ENCODE measurements at places on chromosomes 2 and 18. TPM values are rescaled to one million over a fixed set of nuclear protein-coding genes. Genes with fewer than 3 reads are reported as not detected.
A peak's percentile ranks its signal among the peaks of the same experiment; 100 is the strongest.

- no peak for DNase-seq
Observed at GRCh38 chr2:239162976-239163687, 237.7 kb downstream of the HDAC4 start.

- no peak for DNase-seq
Observed at GRCh38 chr2:3377279-3377611, 373 bp downstream of the EIPR1 start.

- no peak for DNase-seq
Observed at GRCh38 chr18:9827211-9827792, 58.5 kb upstream of the TXNDC2 start.

DNA sequence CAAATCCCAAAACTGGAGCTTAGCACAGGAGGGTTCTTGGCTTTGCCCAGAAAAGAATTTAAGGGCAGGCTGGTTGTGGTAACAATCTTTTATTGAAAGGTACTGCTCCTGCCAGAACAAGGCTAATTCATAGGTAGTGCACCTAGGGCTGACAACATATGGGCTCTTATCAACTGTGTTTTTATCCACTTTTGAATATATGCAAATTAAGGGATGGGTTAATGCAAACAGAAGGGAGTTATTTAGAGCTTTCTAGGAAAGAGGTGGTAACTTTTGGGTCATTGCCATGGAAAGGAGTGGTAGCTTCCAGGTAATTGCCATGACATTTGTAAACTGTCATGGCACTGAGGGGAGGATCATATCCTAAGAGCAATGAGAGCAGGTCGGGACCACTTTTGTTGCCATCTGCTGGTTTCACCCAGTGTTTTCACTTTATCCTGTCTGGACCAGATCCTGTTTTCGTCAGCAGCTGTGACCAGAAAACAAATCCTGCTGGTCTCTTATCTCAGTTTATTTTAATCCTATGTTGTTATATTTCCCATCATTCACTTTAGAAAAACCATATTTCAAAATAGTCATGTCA lies 981 bp downstream of the C2orf66 start:
- no peak for DNase-seq

The C2orf72 gene
- polyA plus RNA-seq: not detected

The DCC gene
- not detected for polyA plus RNA-seq

The LDLRAD4 gene
- polyA plus RNA-seq: 6.4 TPM

DNA sequence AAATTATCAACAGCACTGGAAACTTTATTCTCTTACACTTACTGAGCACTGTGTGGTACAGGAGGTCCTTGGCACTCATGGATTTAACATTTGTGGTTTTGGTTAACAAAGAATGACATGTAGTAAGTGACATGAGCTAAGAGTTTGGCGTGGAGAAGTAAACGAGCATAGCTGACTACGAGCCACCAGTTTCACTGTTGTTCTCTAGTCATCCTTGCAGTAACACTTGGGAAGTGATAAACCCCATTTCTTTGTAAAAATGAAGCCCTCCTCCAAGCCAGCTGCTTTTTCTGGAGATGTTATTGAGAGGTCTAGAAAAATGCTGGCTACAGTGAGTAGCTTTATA lies 32.7 kb downstream of the QPCT start:
- peak; percentile 17 for DNase-seq

DNA sequence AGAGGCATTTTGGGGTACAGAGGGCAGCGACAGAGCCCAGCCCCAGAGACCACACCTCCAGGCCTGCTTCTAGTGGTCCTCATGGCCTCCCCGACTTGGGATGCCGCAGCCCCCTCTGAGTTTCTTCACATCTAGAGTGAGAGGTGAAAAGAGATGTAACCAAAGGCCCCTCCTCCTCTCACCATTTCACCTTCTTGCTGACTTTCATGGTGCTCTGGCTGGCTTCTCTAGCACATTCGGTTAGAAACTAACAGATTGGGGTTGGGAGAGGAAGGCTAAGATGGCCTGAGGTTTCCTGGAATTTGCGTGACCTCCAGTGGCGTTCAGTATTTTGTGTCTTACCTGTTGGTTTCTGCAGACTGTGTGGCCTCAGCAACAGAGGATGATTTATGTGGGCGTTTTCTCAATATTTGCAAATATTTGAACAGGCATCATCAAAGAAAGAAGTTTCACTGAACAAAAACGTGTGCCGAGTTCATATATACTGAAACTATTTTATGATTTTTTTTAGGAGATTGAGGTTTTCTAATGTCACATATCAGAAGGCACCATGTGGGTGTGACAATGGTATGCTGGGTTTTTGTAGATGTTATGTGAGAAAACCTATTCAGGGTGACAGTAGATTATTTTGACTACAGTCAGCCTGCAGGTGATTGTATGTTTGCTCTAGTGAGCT lies 69.9 kb upstream of the BCL2L11 start:
- DNase-seq: no peak

DNA sequence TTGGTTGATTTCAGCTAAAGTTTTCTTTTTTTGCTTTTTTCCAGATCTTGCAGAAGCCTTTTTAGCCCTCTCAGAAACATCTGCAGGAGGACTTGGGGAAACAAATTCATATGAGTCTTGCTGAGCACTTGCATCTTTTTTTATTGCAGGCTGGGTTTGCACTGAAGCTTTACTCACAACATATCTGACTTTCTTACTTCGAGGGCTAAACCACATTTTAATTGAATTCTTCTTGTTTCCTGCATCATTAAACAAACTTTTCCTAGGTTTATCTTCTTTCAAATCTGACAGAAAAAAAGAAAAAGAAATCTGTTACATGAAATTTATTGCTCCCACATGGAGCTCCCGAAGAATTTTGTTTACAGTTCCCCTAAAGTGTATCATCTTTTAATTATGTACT lies 28.3 kb downstream of the BARD1 start:
- no peak for DNase-seq

The CCDC178 gene
- not detected for polyA plus RNA-seq

DNA sequence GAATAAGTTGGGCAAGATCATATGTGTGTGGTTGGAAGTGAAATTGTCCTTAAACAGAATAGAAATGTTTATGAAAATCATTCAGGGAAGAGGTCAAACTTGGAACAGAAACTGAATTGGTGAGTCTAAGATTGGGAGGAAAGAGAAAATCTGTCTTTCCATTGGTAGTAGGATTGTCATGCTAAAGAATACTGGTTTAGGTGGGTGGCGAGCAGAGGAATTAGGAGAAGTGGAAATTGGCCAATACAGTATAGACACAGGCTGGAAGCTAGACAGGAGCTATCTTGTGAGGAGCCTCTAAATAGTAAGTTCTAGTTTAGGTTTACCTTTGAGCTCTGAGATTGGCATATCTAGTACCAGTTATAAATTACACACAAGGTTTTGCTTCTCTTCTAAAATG lies 80.9 kb upstream of the KYNU start:
- no peak for DNase-seq

Data from naive B cell (primary cell).